Stimulated activated CD4-positive, alpha-beta T cell treated with anti-CD3 and anti-CD28 coated beads, Interleukin-4, amount 100 ng/mL, for 4 hours (primary cell): ENCODE measurements at places on chromosomes 12 and 14.

DNA sequence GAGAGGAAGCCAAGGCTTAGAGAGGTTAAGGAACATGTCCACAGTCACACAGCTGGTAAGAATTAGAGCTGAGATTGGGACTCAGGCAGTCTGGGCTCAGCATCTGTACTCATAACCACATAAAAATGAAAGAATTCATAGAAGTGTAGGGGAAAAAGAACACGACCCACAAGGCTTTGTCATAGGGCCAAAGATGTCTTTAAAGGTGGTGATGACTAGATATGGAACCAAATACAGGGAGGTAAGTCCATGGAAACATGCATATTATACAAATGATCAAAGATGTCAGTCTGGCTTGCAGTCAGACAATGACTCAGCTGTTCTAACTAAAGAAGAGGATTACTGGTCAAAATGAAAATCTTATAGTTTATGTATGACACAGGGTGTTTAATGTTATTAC, 7.2 kb upstream of the SSPN start:
- DNase-seq, result no peak

DNA sequence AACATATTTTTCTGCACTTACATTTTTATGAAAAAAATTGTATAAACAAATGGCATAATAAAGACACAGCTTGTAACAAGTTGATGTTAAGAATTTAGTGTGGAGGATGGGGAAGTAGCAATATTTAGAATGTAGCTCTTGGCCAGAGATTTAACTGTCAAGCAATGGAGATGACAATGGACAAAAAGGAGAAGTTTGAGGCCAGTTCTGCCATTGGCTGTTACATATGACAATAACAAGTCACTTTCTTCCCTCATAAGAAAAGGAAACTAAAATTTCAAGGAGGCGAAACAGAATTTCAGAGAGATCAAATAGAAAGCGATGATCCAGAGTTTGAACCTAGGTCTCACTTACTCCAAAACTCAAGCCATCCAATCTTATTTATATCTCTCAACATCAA, 122.8 kb upstream of the CCDC175 start:
- no peak for DNase-seq

GRCh38 chr12:70971001-70971794, 50.7 kb upstream of the PTPRR start:
- no peak for DNase-seq

DNA sequence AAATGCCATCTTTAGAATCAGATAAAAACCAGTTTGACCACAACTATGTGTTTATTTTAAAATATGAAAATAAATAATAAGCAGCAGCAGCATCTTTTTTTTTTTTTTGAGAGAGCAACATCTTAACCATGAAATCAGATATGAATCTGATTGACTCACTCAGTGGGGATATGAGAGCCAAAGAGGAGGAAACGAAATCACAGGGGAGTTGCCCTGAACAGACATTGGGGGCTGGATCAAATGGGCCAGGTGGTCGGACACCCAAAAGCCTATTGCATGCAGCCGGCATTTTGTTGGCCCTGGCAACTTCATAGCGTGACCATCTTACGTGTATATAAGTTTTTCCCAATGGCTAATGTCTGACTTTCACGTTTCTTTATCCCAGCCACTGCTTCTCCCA, 321.1 kb downstream of the NPAS3 start:
- no peak for DNase-seq

GRCh38 chr12:120835657-120836056, 68.5 kb downstream of the SPPL3 start:
- DNase-seq, result no peak

GRCh38 chr12:6056406-6057240, 67.8 kb downstream of the VWF start:
- DNase-seq, result no peak

DNA sequence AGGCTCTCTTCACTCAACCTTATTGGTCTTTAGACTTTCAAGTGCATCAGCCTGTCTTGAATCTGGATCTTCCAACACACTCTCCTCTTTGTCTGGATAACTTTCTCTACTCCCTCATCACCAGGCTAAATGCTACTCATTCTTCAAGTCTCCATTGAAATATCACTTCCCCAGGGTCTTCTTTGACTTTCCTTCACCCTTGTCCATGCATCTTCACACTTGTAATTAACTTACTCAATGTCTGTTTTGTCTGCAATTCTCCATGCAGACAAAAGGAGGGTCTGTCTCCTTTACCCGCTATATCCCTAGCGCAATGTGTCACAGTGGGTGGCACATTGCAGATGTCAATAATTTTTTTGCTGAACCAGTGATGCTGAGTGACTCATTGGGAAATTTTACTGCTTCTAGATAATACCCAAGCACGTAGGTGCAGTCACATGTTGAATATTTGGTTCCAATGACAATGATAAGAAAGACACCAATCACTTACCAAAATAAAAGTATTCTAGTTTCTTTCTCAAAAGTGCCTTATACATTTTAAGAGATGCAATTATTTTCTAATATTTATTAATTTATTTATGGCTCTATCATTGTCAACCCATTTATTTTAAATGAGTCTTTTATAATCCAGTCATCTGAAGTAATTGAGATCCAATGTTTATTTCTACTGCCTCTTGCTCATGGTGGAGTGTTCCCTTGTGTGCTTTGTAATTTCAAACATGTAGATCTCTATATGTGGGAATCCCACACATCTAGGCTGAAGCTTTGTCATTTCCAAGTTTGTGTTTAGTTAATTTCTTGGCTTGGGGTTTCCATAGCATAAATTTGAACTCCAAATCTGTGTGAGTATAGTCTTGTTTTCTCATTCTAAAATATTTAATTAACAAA, 21.7 kb upstream of the RFC5 start:
- DNase-seq, result no peak

DNA sequence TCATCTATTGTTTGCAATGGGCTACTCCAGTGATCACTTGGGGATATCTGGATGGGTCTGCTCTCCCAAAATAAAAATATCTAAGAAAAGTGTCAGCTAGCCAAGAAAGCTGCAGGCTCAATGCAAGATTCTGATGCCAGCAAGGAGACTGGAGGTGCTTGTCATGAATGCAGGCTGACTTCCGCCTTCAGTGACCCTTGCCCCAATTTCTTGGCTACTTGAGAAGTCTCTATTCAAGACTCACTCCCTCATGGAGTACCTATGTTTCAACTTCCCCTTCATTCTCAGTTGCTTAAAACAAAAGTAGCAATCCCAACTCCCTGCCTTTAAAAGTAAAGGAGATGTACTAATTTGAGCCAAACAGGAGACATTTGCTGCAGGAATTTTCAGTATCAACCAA, 123.9 kb downstream of the GPR65 start:
- DNase-seq, result no peak

DNA sequence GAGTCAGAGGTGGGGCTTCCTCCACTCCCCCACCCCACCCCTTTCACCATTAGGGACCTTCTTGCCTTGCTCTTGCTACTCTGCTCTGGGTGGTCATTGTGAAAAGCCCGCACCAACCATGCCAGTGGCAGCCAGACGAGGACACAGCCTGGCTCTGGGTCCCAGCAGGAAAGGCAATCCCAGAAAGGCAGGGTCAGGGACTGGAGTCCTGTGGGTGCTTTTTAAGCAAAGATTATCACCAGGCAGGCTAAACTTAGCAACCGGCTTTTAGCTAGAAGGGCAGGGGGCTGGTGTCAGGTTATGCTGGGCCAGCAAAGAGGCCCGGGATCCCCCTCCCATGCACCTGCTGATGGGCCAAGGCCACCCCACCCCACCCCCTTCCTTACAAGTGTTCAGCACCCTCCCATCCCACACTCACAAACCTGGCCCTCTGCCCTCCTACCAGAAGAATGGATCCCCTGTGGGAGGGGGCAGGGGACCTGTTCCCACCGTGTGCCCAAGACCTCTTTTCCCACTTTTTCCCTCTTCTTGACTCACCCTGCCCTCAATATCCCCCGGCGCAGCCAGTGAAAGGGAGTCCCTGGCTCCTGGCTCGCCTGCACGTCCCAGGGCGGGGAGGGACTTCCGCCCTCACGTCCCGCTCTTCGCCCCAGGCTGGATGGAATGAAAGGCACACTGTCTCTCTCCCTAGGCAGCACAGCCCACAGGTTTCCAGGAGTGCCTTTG, 1.2 kb upstream of the GAPDH start:
- no peak for DNase-seq

DNA sequence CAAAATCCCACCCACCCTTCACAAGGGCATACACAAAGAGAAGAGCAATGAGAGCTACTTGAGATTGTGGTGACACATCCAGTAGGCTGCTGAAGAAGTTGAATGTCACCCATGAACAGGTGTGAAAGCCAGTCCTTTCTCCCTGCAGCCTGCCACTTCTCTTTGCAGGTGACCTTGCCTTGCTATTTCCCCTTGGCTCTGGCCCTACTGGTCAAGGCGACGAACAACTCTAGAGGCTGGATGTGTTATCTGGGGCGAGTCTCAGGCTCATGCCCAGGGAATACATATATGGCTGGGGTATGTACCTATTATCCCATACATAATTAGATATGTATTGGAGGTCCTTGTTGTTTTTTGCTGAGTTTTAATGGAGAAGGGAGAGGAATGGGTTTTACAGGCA, 70.2 kb upstream of the EGLN3 start:
- no peak for DNase-seq

DNA sequence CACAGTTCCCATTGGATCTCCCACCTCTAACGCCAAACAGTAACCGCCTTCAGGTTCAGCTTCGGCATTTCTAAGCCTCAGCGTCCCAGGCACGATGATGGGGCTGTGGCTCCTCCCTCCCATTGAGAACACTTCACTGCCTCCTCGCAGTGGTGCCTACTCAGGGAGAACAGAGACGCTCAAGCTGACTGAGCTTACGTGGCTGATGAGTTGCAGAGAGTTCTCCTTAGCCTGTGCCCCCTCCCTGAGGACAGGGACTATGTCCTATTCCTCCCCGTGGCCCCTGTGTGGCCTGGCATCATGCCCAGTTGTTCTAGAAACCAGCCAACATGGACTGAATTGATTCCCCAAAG, 87.0 kb downstream of the ITPK1 start:
- no peak for DNase-seq

GRCh38 chr14:53955671-53956426, 776 bp downstream of the BMP4 start:
- no peak for DNase-seq

DNA sequence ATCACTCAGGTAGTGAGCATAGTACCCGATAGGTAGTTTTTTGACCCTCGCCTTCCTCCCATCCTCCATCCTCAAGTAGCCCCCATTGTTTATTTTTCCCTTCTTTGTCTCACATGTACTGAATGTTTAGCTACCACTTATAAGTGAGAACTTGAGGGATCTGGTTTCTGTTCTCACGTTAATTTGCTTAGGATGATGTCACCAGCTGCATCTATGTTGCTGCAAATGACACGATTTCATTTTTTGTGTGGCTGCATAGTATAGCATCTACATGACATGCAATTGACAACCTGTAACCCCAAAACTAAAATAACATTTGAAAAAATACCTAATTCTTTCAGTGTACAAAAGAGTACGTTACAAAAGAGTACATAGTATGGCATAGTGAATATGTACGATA, 254.0 kb upstream of the NOVA1 start:
- DNase-seq, result no peak

GRCh38 chr12:38931461-38931860, 26.1 kb upstream of the CPNE8 start:
- no peak for DNase-seq

- no peak for DNase-seq
Observed at GRCh38 chr14:61147831-61148549, 133.1 kb downstream of the TMEM30B start.

DNA sequence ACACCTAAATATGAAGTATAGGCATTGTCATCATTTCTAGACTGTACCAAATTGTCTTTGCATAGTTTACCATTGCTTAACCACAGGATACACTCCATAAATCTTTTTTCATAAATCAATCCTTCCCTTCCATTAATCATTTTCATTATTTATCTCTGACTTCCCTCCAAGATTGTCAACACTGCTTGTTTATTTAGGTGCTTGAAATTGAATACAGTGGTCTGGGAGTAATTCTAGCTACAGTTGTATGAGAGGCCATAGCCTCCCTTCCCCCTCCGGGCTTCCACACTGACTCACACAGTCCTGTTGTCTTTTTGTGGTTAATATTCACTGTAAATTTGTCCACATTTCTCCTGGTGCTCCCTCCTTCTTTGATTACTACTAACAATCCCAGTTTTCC, 114.2 kb upstream of the ARID2 start:
- no peak for DNase-seq

DNA sequence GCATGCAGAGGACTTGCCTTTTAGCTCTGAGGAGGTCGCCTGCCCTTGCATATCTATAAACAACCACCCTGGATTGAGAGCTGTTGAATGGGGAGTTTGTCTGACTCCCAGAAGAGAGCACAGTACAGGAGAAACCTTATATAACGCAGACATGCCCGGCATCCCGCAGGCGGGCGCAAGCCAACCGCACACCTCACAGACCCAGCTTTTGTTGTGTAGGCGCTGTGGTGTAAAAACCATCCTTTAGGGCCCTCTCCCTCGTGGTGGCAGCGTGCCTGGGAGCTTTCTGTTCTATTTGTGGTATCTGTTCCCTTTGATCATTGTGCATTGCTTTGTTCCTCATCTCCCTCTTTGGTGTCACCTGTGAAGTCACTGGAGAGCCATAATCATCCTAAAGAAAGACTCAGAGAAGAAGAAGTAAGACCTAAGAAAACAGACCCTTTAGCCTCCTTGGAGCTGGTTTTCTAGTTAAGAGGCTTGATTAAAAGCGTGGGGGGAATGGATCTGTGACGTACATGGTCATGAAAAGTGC, 77.7 kb downstream of the ETV6 start:
- DNase-seq, result peak; percentile 31

GRCh38 chr12:106073179-106073578, 65.6 kb downstream of the NUAK1 start:
- DNase-seq, result no peak

- no peak for DNase-seq
Observed at GRCh38 chr12:88141425-88141773, 489 bp downstream of the CEP290 start.

GRCh38 chr12:106304001-106304421, 1.5 kb downstream of the TCP11L2 start:
- no peak for DNase-seq

- DNase-seq, result no peak
Observed at GRCh38 chr14:24659916-24660570, 26.1 kb upstream of the GZMB start.

DNA sequence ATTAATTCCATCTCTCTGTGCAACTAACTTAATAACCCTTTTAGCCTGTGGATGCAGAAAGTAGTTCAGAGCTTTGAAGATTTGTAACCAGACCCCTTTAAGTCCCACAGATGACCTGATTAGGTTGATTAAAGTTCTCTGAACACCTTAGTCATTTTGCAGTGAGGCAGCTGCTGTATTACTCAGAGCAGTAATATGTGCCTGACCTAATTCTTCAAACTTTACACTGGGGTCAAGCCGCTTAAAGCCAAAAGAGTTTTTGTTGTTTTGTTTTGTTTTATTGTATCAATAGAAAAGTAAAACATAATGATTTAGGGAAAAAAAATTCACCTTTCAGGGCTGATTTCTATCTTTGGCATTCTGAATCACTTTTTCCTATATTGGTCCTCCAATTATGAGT, 78.6 kb upstream of the PLEKHG7 start:
- DNase-seq, result no peak
